ENCODE measurements at places on chromosomes 4 and X.
A peak's percentile ranks its signal among the peaks of the same experiment; 100 is the strongest.

DNA sequence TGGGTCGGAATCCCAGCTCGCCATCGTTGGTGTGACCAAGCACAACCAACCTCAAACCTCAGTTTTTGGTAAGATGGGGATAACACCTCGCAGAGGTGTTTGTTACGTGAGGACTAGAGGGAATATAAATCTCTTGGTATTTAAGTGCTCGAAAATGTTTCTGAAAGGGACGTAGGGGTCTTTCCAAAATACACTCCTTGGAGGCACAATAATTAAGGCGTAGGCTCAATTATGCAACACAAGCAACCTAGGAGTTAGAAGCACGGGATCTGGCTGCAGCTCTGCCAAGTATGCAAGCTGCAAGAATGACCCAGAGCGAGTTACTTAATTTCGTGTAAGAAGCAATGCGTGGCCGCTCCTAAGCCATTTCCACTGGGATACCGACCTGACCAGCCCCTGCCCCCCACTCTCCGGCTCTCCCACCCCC is 552 bp downstream of the ADH5 start:
- DNase-seq = no peak

DNA sequence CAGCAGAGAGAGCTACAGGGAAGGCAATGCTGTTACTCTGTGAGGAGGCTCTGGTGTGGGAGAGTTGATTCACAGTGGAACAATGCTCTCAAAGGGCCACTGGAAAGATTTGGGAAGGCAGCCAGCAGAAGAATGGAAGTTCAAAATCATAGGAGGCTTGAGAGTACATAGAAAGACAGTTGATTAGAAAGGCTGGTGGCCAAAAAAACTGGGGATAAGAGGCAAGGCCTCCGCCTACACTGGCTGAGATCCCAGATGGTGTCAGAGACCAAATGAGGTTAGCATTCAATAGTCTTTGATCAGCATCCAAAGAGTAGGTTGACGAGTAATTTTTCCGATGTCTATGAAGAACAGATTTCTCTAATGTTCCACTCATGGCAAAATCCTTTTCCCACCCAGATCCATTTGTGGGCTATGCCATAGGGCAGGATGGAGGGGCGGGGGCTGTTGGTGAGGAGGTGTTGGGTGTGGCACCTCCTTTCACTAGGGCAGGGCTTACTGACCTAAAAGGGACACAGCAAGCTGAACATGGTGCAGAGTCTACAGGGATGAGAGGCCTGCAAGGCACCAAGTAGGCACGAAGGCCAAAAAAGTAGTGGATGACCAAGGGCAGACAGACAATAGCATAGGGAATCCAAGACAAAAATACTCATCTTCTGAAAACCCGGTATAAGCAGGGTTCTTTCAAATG is 15.1 kb downstream of the TEC start:
- no peak for DNase-seq

DNA sequence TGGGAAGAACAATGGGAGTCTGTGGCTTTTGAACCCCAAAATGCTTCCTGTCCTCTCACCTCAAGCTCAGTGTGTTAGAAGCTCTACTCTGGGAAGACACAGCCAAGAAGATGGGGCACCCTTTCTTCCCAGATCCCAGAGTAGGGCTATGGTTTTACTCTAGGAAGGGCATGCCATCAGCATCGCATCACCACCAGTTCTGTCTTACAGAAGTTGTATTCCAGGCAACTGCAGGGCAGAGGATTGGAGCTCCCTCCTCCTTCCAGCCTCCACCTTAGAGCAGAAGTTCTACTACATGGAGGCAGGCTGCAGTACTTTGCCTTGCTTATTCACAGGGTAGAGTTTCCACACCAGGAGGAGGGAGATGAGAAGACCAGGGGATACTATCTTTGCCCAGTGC is 18.1 kb upstream of the ZFX start:
- no peak for DNase-seq

DNA sequence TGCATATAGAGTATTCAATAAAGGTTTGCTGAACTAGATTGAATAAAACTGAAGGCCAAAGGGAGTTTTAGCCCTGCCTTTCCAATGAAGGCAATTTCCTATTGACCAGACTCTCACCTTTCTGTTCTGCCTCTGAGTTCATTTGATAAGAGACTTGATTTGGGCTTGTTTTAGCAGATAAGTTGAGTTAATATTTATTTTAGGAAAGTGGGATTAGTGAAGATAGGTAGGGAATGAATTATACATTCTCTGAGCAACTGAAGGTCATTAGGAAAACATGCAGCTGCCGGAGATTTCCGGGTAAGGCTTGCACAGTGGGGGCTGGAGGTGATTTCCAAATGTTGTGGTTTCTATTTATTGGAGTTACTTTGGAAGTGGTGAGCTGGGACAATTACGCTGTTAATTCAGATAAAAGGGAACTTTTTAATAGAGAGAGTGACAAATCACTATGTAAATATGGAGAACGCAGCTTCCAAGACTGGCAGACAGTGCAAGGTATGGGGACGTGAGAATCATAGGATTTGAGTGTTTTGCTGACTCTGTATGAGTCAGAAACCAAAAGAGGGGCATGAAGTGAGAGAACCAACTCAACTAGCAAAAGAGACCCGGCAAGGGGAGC is 553.6 kb upstream of the BOD1L1 start:
- no peak for DNase-seq

DNA sequence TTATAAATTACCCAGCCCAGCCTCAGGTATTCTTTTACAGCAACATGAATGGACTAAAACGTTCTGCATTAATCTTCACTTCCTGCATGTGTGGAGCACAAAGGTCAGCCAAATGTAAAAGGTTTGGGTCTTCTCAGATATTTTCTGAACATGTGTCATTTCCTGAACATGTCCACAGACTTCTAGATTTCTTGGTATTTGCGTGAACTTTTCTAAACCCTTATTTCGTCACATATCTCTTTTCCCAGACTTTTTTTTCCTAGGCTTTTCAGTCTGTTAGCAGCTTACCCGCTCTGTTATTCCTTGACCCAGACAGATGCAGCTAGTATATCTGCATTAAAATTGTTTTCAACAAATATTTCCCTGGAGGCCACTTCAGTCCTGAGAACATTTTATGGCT is 57.3 kb upstream of the USP51 start:
- DNase-seq = no peak

GRCh38 chr4:4334798-4335520 is 44.9 kb downstream of the ZBTB49 start:
- DNase-seq = no peak

DNA sequence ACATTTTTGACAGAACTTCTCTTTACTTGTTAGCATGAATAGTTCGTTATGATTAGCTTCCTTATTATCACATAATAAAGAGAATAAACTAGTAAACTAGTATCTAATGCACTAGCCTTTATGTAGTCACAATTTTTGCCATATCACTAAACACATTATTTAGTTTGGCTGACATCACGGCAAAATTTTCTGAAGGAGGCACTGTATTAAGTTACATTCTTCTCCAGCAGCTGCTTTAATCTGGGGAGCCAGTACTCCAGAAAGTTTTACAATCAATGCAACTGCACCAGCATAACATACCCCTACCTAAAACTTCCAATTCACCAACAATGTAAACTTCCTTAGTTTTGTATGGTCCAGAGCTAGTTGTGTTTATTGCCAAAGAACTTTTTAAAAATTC is 87.8 kb downstream of the FIP1L1 start:
- DNase-seq = no peak

DNA sequence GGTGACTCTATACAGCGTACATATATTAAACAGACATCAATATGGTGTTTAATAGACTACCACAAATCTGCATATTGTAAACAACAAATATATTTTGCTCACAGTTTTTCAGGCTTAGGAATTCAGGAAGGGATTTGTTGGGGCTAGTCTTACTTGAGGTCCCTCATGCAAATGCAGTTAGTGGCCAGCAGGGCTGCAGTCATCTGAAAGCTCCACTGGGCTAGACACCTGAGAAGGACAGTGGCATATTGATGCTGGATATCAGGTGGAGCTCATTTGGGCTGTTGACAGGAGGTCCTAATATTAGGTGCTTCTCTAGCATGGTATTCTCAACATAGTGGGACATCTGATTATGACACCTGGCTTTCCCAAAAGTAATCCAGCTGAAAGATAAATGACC is 493.8 kb upstream of the PABPC4L start:
- no peak for DNase-seq

- DNase-seq = no peak
These were observed 13.1 kb upstream of the NDST4 start for GRCh38 chr4:115126491-115126890.

DNA sequence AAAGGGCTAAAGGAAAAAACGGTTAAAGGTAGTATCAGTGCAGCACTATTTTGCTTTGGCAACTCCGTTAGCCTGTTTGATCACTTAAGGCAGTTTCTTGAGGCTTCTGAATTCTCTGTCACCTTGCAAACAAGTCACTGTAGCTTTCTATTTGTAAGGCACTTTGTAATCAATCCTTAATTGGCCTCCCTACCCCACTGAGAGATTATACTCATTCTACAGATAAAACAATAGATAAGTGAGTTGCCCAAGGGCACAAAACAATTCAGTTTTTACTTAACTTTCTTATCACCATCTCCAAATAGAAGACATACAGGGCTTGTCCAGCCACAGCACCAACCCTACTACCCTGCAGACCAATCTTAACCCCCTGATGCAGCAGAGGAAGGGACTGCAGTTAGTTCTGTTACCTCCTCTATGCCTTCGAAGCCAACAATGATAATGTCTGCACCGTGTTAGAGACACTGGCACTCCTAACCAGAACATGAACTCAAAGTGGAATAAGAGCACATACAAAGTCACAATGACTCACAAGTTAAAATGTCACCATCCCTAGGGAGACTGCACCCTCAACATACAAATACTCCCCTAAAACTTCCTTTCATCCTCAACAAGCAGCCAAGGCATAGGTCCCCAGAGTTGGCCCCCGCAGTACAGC is 1.7 kb downstream of the TMEM185A start:
- DNase-seq = no peak

GRCh38 chrX:7085879-7086278 is 61.6 kb upstream of the STS start:
- no peak for DNase-seq

GRCh38 chrX:55919367-55920221 is 202.0 kb downstream of the RRAGB start:
- no peak for DNase-seq

DNA sequence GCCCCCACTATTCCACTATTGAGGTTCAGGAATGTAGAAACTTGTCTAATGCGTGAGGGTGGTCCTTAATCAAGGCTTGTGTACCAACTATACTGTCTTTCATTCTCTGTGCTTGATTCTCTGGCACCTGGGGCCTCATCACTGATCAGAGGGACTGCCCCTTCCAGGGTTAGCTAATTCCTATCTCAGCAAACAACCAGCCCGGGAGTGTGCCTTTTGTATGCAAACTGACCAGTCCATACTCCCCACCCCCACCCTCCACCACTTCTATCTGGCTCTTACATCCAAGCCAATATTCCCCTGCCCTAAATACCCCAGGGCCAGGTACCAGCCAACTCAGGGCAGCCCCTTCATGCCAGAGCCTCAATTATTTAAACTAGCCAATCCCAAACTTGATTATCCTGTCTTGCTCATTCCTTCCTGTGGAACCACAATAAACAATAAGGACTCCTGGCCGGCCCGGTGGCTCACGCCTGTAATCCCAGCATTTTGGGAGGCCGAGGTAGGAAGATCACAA is 59.3 kb downstream of the FTHL17 start:
- DNase-seq = no peak

GRCh38 chrX:136395271-136395670 is 92.5 kb upstream of the BRS3 start:
- no peak for DNase-seq

GRCh38 chr4:153341575-153342090 is 2.9 kb upstream of the MND1 start:
- DNase-seq = no peak

- DNase-seq = no peak
These were observed 204.5 kb downstream of the KCNIP4 start for GRCh38 chr4:21744046-21744445.

DNA sequence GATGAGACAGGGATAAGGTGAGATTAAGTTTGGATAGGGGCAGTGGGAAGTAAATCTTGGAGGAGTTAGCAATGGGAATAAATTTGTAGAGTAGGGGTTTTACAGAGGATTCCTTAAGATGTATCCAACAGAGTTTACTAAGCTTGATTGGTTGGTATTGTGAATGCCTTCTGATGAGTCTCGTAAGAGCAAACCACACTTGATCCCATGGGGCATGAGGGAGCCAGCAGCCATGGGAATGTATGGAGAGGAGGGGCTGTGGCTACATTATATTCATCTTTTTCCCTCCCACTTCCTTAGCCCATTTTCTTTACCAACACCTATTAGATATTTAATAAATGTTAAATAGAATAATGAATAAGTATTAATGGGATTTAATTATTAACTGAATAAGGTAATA is 126.6 kb upstream of the NDST3 start:
- DNase-seq = no peak

- no peak for DNase-seq
These were observed 93.5 kb downstream of the SEL1L3 start for GRCh38 chr4:25769251-25769650.

DNA sequence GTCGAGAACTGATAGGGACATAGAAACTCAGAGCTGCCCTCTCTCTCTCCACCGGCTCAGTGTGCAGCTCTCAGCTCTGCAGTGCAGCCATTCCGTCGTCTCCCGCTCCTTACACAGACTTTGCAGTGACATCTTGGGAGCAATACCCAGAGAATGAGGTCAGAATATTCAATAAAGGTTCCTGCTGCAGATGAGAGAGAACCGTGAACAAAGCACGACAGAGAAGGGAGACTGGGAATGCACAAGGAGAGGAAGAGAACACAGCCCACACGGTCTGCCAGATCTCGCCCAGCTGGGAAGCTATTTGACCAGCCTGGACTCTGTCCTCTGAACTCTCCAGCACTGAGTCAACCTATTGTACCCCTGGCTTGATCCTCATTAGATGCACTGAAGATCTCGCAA is 118.0 kb upstream of the PPARGC1A start:
- DNase-seq = no peak

- no peak for DNase-seq
These were observed 14.3 kb downstream of the ABLIM2 start for GRCh38 chr4:8144359-8144758.

- peak; percentile 6 for DNase-seq
These were observed 355.5 kb downstream of the KCNIP4 start for GRCh38 chr4:21592970-21593670.

All from HFF-Myc (cell line).